Esophagus muscularis mucosa (tissue), 4 donors: ENCODE measurements at places on chromosomes 6 and 20. TPM values are rescaled to one million over a fixed set of nuclear protein-coding genes. Genes with fewer than 3 reads are reported as not detected.

GRCh38 chr6:22363166-22363713, 66.4 kb upstream of the PRL start:
- no peak for DNase-seq

PDE7B gene
- total RNA-seq: 15.4 TPM

NUP43 gene
- total RNA-seq: 11.9 TPM

GRCh38 chr6:156719395-156719719, 57.8 kb upstream of the ARID1B start:
- no peak for DNase-seq

GRCh38 chr6:146857980-146858347, 259.2 kb downstream of the ADGB start:
- DNase-seq: no peak

DNA sequence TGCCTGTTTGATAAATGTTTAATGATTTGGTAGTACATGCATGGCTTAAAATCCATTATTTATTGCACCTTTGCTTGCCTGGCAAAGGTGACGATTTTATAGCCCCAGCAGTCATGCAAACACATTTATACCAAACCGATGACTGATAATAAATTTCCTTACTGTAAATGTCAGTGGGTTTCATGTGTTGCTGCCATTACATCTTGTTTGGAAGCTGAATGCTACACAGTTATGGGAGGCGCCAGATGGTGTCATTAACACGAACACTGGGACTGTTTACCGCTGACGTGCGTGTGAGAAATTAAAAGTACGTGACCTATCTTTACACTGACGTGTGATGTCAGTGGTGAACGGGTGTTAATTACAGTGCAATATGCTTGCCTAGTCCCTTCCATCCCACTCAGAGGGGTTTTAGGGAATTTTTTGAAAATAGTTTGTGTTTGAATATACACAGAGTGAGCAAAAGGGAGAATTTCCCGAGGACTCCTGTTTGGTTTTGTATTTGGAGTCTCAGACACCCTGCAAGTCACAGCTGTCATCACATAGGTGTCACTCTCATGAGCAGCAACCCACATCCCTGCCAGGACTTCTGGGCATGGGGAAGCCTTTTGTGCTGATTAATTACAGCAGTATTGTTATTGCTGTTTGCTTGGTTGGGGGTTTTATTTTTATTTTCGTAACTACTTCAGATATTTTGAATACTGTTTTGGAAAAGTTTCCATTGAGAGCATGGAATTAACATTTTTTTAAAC, 151.8 kb upstream of the INSM1 start:
- DNase-seq: no peak

DNA sequence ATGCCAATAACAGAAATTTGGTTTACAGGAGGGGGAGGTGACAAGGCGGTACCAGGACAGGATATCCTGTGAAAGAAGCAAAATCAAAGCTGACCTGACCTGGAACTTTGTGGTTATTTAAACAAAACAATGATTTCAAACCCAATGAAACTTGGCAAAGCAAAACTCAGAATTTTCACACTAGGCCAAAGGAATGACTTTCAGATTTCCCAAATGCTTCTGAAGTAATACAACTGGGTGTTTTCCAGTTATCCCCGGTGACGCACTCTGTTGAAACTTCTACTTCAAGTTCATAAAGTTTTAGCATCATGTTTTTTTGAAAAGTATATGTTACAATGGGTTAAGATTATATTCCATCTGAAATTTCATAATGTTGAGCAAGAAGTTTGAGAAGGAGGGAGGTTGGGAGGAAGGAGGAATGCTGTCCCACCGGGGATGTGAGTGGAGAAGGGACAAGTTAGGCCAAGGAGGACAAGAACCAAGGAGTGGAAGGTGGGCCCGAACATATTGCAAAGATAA, 78.1 kb upstream of the TRAF3IP2 start:
- DNase-seq: peak; percentile 91

MYLK4 gene
- total RNA-seq: 0.33 TPM

- DNase-seq: no peak
These were observed 159.8 kb downstream of the NRN1 start for GRCh38 chr6:5846889-5847288.

- DNase-seq: no peak
These were observed 394.6 kb downstream of the CBLN4 start for GRCh38 chr20:55610756-55611155.

OTOR gene
- total RNA-seq: not detected

GRCh38 chr6:166565084-166565967, 21.2 kb downstream of the RAMACL start:
- no peak for DNase-seq

- DNase-seq: no peak
These were observed 161.5 kb downstream of the KIF6 start for GRCh38 chr6:39563566-39564311.

GRCh38 chr20:15705975-15706374, 867.3 kb downstream of the KIF16B start:
- no peak for DNase-seq

GRCh38 chr6:3813150-3813780, 35.9 kb upstream of the FAM50B start:
- no peak for DNase-seq

- DNase-seq: no peak
These were observed 48.8 kb upstream of the PRND start for GRCh38 chr20:4672948-4673347.

NKX2-4 gene
- not detected for total RNA-seq

DNA sequence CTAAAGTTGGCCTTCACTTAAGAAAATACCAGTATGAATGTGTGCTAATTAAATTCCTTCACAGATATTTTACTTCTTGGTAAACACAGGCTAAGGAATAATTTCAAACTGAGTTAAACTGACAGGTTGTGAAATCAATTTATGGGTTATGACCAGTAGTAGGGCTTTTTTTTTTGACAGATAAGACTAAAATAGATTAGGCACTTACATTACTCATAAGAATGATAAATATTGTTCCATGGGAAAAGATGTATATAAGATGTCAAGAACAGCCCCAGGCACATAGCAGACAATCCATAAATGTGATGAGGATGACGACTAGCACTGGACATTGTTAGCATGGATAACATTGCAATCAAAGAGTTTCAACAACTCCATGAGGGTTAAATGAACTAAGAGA, 22.9 kb downstream of the NT5E start:
- DNase-seq: no peak

SLC22A7 gene
- total RNA-seq: not detected

- no peak for DNase-seq
These were observed 451.0 kb downstream of the PLCB1 start for GRCh38 chr20:8583012-8583565.
